Small intestine (tissue), 16 donors: ENCODE measurements at places on chromosomes 4 and X.

DNA sequence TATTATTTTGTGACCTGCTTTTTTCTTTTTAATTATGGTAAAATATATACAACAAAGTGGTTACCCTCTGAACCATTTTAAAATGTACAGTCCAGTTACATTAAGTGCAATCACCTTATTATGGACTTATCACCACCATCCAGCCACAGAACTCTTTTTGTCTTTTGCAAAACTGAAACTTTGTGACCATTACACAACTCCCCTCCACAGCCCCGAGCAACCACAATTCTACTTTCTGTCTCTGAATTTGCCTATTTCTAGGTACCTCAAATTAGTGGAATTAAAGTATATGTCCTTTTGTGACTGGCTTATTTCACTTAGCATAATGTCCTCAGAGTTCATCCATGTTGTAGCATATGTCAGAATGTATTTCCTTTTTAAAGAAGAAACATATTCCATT is 39.3 kb upstream of the WWC2 start:
- H3K36me3 ChIP-seq, result no peaks in the 10 kb centered on the region
- H3K27ac ChIP-seq, result no peak overlapping the region
- DNase-seq, result no peak
- no peaks in the 10 kb centered on the region for H3K4me1 ChIP-seq
- H3K4me3 ChIP-seq, result no peak overlapping the region

DNA sequence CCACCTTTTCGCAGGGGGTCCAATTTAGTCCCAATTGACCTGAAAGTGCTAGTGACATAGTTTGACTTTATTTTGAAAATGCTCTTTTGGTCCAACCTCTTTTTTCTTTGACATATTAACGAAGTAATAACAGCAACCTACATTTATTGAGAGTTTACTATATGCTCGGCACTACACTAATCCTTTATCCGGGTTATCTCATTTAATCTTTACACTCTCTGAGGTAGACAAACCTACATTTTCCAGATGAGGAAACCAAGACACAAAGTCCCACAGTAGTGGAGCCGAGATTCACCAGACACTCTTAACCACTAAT is 307 bp upstream of the ATRX start:
- no peaks in the 10 kb centered on the region for H3K4me1 ChIP-seq
- no peaks in the 10 kb centered on the region for H3K36me3 ChIP-seq
- peak overlapping the region; percentile 62 for H3K27ac ChIP-seq
- H3K4me3 ChIP-seq, result peak overlapping the region; percentile 81

GRCh38 chrX:39930786-39931528 is 166.8 kb downstream of the BCOR start:
- no peak for DNase-seq
- no peak overlapping the region for H3K4me3 ChIP-seq

GRCh38 chr4:176967586-176967985 is 174.9 kb upstream of the VEGFC start:
- no peak for DNase-seq
- no peaks in the 10 kb centered on the region for H3K4me1 ChIP-seq
- H3K27ac ChIP-seq, result no peak overlapping the region
- H3K4me3 ChIP-seq, result no peak overlapping the region
- no peaks in the 10 kb centered on the region for H3K36me3 ChIP-seq

- H3K36me3 ChIP-seq, result no peaks in the 10 kb centered on the region
- no peak overlapping the region for H3K27ac ChIP-seq
- no peak for DNase-seq
- no peaks in the 10 kb centered on the region for H3K27me3 ChIP-seq
These were observed 18.5 kb upstream of the TET2 start for GRCh38 chr4:105128208-105128607.

- no peaks in the 10 kb centered on the region for H3K4me1 ChIP-seq
- H3K27ac ChIP-seq, result no peak overlapping the region
These were observed 305.7 kb downstream of the PDHA2 start for GRCh38 chr4:96145601-96146000.

DNA sequence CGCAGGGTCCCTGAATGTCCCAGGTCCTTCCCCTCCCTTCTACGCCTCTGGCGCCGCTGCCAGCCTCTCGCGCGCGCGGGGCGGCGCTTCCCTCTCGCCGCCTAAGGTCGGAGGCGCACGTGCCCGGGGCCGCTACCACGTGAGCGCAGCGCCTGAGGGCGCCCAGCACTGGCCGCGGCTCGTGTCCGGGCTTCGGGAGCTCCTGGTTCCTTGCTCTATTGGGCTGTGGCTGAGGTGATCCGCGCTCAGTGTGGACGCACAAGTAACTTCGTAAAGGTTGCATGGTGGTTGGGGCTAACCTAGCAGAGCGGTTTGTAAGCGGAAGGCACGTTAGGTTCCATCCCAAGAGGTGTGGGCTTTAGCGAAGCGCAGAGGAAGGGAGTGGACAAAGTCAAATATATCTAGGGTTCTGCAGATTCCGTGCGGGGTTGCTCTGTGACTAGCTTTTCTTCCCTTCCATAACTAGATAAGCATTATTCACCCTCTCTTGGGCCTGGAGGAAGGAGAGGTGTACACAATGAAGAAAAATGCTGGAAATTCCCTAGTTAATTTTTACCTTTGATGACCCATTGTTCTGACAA is 1.8 kb downstream of the TLL1 start:
- no peaks in the 10 kb centered on the region for H3K4me1 ChIP-seq
- H3K36me3 ChIP-seq, result no peaks in the 10 kb centered on the region
- H3K27me3 ChIP-seq, result peaks cover 4% of the 10 kb centered on the region
- H3K27ac ChIP-seq, result no peak overlapping the region
- no peak overlapping the region for H3K4me3 ChIP-seq

GRCh38 chr4:127968586-127968985 is 3.4 kb downstream of the ABHD18 start:
- no peaks in the 10 kb centered on the region for H3K27me3 ChIP-seq
- DNase-seq, result no peak
- no peak overlapping the region for H3K27ac ChIP-seq
- peaks cover 6% of the 10 kb centered on the region for H3K36me3 ChIP-seq
- no peak overlapping the region for H3K4me3 ChIP-seq

DNA sequence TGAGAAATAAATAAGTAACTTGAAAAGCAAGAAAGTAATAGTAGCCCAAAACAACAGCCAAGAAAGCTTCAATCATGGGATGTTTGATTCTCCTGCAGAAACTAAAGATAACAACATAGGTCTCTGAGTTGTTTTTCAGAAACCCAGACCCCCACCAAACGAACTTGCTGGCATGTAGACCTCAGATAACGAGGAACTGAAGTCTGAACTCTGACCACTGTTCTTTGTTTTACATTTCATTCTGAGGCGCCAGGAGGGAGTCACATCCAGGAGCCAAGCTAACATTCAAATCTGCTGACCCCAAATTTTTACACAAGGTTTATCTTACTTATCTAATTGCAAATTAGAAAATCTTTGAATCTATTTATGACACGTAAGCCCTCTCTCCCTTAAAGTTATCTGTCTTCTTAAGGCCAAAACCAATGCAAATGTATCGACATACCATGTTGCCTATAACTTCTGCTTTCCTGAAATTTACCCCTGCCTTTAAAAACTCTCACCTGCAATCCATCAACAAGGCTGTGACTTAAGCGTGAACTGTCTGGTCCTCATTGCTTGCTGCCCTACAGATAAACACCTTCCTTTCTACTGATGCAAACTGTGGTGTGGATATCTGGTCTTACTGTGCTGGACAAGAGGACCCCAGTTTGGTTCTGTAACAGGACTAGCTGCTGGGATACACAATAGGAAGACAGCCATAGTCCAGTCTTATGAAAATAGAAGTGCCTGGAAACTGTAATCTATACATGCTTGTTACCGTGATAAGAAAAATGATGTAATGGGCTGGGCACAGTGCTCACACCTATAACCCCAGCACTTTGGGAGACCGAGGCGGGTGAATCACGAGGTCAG is 37.5 kb upstream of the NEIL3 start:
- no peak for DNase-seq
- no peak overlapping the region for H3K4me3 ChIP-seq
- H3K27me3 ChIP-seq, result no peaks in the 10 kb centered on the region
- no peaks in the 10 kb centered on the region for H3K36me3 ChIP-seq
- no peaks in the 10 kb centered on the region for H3K4me1 ChIP-seq
- no peak overlapping the region for H3K27ac ChIP-seq

GRCh38 chr4:73862322-73862721 is 6.9 kb upstream of the CXCL1 start:
- DNase-seq, result no peak
- peaks cover 5% of the 10 kb centered on the region for H3K4me1 ChIP-seq
- no peaks in the 10 kb centered on the region for H3K36me3 ChIP-seq
- no peaks in the 10 kb centered on the region for H3K27me3 ChIP-seq

DNA sequence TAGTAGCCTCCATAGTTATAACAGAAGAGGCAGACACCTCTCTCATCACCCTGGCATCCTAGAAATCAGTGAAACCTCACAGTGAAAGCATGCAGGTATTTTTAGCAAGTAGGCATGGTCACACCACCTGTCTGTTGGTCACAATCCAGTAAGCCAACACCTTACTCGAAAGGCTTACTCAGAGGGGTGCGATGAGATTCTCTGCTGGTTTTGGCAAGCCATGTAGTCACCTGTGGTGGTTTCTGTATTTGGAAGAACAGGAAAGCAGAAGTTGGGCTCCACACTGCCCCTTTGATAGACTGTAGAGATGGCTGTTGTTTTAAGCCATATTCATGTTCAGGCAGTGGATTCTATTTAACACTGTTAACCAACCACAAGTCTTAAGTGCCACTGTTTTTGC is 134.7 kb downstream of the DCLK2 start:
- H3K27me3 ChIP-seq, result no peaks in the 10 kb centered on the region
- no peak overlapping the region for H3K4me3 ChIP-seq
- H3K27ac ChIP-seq, result no peak overlapping the region

DNA sequence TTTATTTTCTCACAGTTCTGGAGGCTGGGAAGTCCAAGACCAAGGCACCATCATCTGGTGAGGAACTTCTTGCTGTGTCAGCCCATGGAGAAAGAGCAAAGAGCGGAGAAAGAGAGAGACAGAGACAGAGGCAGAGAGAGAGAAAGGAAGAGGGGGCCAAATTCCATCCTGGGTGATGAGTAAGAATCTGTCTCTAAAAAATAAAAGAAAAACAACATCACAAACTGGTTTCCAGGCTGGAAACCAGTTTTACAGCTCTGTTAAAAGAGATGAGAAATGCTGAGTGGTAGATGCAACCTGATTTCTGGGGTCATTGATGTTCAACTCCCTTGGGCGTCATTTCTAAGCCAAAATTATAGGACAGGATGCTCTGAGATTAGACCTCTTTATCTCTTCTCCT is 72.9 kb downstream of the SHOX start:
- no peak for DNase-seq
- H3K4me3 ChIP-seq, result no peak overlapping the region
- no peaks in the 10 kb centered on the region for H3K4me1 ChIP-seq
- no peaks in the 10 kb centered on the region for H3K36me3 ChIP-seq

GRCh38 chrX:10769696-10770619 is 149.6 kb upstream of the MID1 start:
- peak; percentile 15 for DNase-seq
- H3K4me1 ChIP-seq, result no peaks in the 10 kb centered on the region
- no peaks in the 10 kb centered on the region for H3K36me3 ChIP-seq
- H3K4me3 ChIP-seq, result no peak overlapping the region

DNA sequence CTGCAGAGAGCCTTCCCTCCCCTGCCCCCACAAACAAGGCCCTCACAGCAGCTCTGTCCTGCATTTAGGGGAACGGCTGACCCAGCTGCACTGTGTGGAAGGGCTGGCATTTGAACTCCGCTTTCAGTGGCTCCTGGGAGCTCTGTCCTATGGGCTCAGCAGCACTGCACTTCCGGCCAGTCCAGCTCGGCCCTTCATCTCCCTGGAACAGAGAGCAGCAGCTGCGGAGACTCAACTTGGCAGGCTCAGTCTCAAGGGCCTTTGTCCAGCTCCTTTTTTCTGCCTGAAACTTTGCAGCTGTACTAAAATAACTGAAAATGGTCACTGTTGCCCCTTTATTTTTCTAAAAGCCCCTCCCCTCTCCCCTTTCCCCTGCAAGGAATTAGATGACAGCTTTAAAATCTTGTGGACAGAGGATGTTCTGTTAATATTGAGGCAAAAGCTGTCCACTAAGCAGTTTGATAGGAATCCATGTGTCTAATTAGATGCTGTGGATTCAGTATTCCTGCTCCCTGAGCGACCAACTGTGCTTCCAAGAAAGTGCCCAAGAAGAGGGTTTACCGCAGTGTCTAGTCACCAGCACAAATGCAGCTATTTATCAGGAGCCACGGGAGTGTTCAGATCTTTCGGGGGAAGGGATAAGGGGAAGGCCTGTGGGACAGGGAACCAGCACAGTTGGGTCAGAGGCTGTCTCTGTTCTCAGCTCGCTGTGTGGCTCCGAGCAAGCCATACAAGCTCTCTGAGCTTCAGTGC is 133.1 kb downstream of the AFAP1 start:
- no peaks in the 10 kb centered on the region for H3K27me3 ChIP-seq
- peaks cover 2% of the 10 kb centered on the region for H3K36me3 ChIP-seq
- H3K4me3 ChIP-seq, result no peak overlapping the region
- H3K4me1 ChIP-seq, result no peaks in the 10 kb centered on the region

DNA sequence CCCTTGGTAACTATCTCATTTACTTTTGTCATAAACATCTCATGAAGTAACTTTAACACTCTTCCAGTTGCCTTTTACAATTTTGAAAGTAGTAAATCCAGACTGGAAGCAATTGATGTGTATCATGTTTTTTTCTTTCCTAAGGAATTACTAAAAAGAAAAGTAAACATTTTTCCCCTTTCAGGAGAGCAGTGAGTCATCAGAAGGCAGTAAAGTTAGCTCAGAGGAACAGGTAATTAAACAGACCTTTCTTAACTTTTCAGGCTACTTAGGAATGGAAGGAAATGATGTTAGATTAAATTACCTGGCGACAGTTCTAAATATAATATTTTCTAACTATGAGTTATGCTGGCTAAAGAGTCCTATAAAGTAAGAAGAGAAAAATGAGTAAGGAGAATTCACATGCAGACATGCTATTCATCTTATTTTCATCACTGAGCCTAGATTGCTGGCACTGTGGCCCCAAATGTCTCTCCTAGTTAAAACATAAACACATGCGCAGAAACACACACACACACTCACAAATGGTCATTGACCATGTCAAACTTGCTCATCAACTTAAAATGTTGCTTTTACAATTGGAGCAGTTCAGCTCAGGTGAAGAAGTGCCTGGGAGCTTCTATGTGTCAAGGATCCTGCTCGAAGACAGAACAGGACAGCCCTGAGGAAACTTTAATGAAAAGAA is 9.3 kb downstream of the DMP1 start:
- no peaks in the 10 kb centered on the region for H3K27me3 ChIP-seq
- no peak overlapping the region for H3K4me3 ChIP-seq
- H3K36me3 ChIP-seq, result no peaks in the 10 kb centered on the region

- DNase-seq, result no peak
- H3K36me3 ChIP-seq, result no peaks in the 10 kb centered on the region
- H3K4me3 ChIP-seq, result no peak overlapping the region
- no peaks in the 10 kb centered on the region for H3K4me1 ChIP-seq
These were observed 680.3 kb upstream of the DIAPH2 start for GRCh38 chrX:96004386-96004785.
